ENCODE measurements at places on chromosomes 13 and 19.

DNA sequence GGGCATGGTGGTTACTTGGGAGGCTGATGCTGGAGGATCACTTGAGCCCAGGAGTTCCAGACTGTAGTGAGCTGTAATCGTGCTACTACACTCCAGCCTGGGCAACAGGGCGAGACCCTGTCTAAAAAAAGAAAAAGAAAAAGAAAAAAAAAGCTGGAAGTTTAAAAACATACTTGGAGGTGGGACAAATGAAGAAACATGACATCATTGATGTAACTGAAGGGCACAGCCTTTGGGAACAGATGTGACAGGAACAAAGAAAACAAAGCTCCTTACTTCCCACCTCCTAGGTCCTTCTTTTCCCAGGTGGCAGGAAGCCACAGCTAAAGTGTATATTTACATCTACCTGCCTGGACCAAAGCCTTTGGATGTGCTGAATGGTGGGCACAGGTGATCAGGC lies 1.9 kb downstream of the PEX11G start:
- no peak for DNase-seq

DNA sequence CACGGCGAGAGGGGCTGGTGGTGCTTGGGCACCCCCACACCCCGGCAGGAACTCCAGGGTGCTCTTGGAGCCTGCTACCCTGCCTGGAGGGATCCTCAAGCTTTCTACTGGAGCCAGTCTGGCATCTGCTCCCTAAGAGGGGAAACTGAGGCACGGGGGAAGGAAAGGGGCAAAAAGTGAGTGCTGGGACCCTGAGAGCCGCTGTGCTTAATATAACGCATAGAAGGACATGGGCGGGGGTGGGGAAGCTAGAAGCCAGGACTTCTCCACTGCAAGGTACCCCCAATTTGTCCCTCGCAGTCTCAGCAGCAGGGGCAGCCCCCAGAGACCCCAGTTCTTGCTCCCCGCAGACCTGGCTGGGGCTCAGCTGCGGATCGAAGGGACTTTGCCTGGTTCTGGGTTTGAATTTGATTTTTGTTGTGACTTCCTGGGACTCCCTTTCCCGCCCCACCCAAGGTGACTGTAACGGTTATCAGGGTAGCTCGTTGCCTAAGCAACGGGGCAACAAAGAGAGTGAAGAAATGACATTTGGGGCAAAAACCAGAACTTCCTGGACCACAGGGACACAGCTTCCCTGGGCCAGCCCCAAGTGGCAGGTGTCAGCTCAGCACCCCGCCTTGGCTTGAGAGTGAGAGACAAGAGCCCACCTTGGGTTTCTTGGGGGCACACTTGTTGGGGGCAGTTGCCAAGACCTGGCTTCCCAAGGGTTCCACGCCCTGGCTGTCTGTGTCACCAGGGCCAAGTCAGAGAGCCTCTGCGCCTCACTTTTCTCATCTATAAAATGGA lies 638 bp downstream of the ADGRE5 start:
- no peak for DNase-seq

GRCh38 chr19:1905110-1905862 lies at the start of the genes ADAT3 and SCAMP4:
Gene ADAT3 (plus strand): TSS chr19:1905399. CDS start chr19:1912048, 6,649 bp downstream.
Gene SCAMP4 (plus strand): TSS chr19:1905399. CDS start chr19:1915020, 9,621 bp downstream.
- DNase-seq = peak; percentile 84

- no peak for DNase-seq
Observed at GRCh38 chr19:7262470-7262869, 31.7 kb downstream of the INSR start.

DNA sequence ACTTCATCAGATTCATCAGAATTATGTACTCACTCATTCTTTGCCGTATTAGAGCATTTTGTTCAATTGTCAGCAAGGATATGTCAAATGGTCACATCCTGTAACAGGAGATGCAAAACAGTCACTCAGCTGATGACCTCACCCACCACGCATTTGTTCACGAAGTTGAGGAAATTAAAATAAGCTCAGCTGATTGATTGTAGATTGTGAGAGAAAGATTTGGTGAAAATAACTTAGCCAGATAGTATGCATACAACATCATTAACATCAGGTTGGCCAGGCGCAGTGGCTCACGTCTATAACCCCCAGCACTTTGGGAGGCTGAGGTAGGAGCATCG lies 22.6 kb upstream of the CDC16 start:
- no peak for DNase-seq

- DNase-seq = no peak
Observed at GRCh38 chr13:46637213-46637612, 84.2 kb downstream of the LRCH1 start.

GRCh38 chr19:55694656-55695491 lies 19.8 kb downstream of the EPN1 start:
- DNase-seq = no peak

- DNase-seq = no peak
Observed at GRCh38 chr13:88622362-88622973, 951.3 kb downstream of the SLITRK5 start.

DNA sequence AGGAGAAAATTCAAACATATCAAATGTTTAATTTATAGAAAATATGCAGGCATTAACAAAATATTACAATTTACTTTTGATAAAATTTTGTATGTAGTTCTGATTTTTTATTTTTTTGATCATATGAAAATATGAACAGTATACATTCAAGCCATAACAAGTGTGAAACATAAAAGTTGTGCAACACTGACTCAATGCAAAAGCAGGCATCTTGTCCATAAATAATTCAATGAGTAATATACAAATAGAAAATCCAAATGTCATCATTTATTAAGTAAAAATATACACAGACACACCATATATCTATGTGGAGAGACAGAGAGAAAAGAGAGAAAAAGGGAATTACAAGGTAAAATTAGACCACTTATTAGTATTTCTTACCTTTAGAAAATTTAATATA lies 1183.9 kb downstream of the SLITRK1 start:
- DNase-seq = no peak

DNA sequence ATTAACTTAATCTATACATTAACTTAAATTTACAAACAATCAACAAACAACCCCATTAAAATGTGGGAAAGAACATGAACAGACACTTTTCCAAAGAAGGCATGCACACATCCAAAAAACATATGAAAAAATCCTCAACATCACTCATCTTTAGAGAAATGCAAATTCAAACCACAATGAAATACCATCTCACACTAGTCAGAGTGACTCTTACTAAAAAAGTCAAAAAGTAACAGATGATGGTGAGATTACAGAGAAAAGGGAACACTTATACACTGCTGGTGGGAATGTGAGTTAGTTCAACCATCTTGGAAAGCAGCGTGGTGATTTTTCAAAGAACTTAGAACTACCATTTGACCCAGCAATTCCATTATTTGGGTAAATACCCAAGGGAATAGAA lies 759.2 kb upstream of the SLITRK1 start:
- no peak for DNase-seq

- DNase-seq = no peak
Observed at GRCh38 chr19:18843960-18844359, 12.2 kb downstream of the UPF1 start.

GRCh38 chr13:84605927-84606326 lies 723.7 kb upstream of the SLITRK1 start:
- DNase-seq = no peak

GRCh38 chr13:50299546-50300249 lies 284.5 kb downstream of the KCNRG start:
- no peak for DNase-seq

- DNase-seq = no peak
Observed at GRCh38 chr19:543910-544608, at the start of gene GZMM. Gene GZMM (plus strand): TSS chr19:544053. CDS start chr19:544072, 19 bp downstream.

GRCh38 chr13:98142380-98143156 lies at the start of gene FARP1:
Gene FARP1 (plus strand): TSS chr13:98143094. CDS start chr13:98213243, 70,149 bp downstream.
- DNase-seq = no peak

DNA sequence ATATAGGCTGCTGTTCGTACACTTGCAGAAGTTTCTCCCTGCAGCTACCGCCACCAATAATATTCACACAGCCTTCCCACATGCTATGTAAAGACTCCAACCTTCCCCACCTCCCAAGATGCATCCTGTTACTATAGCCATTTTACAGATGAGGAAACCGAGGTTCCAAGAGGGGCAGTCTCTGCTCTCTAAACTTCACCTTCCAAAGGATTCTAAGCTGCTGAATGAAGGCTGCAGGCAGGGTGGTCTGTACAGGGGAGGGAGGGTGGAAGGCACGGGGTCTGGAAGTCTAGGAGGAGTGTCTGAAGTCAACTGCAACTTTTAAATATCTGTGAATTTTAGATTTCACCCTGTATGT lies 1.9 kb upstream of the NFIC start:
- no peak for DNase-seq

DNA sequence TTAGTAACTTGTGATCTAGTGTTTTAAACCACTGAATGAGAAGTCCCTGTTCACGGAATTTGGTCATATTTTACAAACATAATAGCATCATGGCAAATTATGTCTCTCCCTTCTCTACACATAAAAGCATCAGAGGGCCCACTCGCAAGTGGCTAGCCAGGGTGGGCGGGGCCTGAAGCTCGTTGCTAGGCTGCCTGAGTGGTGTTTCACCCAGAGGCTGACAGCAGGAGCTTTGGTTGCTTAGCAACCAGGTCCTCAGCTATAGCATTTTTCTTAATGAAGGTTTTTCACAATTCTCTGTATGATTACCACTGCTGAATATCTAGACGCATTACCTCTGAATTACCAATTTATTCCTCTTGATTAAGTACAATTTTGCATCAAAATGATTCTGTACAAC lies 126.5 kb downstream of the NALCN start:
- DNase-seq = no peak

DNA sequence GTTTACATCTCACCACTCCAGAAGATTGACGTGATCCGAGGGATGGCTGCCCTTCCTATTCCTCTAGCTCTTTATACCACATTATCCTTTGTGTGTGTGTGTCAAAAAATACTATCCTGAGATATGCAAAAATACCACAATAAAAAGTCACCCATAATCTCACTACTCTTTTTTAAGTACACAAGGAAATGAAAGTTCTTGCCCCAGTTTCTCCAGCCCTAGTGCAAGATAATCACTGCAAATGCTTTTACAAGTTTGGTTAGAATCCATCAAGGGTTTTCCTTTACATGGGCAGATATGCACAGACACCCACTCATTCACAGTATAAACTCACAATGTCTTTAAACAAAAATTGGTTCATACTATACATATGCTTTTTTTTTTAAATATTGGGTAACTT lies 89.3 kb downstream of the DIAPH3 start:
- DNase-seq = no peak

- no peak for DNase-seq
Observed at GRCh38 chr13:112452380-112453206, 76.4 kb downstream of the SPACA7 start.

- DNase-seq = no peak
Observed at GRCh38 chr19:13843104-13843921, 33.6 kb upstream of the NANOS3 start.

DNA sequence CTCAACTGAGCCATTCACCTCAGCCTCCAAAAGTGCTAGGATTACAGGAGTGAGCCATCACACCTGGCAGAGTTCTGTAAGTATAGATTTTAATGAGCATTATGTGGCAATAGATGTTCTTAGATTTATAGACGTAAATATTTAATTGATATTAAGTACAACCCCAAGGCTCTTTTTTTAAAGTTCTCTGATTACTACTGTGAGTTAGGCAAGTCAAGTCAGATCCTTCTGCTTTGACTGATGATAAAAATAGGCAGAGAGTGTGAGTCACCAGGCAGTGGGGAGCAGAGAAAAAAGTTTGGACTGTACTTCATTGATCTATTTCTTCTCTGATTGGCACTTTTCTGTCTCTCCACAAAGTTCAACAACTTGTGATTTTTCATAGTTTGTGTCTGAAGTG lies 1379.9 kb downstream of the UQCRFS1 start:
- no peak for DNase-seq

DNA sequence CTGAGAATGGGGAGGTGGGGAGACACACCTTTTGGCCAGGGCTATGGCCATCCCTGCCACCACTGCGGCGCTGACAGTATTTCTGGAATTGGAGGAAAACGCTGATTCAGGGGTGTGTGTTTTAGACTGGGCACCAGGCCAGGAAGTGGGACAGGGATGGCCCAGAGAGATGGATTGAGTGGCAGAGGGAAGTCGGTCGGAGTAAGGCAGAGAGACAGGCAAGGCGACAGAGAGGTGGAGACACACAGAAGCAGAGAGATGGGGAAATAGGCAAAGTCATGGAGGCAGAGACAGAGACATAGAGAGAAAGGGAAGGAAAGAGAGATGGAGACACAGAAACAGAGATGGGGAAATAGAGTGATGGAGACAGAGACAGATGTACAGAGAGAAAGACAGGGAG lies 4.1 kb upstream of the C19orf81 start:
- no peak for DNase-seq

GRCh38 chr19:53254411-53255341 lies at the start of gene ZNF677:
Gene ZNF677 (minus strand): TSS chr19:53254873. CDS start chr19:53251550, 3,323 bp downstream.
- peak; percentile 32 for DNase-seq

DNA sequence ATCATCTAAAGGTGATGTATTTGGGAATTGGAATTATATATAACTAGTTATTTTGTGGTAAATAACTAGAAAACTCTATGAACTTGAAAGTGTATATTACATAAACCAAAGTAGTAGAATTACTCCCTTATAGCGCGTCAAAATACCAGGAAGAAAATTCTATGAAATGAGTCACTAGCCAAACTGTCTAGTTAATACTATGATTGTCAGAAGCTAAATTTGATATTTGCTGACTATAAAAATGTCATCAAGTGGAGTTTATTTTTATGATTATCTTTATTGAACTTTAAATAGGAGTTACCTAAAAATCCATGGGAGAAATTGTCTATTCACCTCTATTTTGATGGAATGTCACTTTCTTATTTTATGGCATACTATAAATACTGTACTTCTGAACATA lies 100.6 kb downstream of the RNF17 start:
- DNase-seq = no peak

- no peak for DNase-seq
Observed at GRCh38 chr13:49240017-49240416, 7.7 kb upstream of the CDADC1 start.

GRCh38 chr13:53351021-53351420 lies 322.4 kb downstream of the OLFM4 start:
- DNase-seq = no peak

DNA sequence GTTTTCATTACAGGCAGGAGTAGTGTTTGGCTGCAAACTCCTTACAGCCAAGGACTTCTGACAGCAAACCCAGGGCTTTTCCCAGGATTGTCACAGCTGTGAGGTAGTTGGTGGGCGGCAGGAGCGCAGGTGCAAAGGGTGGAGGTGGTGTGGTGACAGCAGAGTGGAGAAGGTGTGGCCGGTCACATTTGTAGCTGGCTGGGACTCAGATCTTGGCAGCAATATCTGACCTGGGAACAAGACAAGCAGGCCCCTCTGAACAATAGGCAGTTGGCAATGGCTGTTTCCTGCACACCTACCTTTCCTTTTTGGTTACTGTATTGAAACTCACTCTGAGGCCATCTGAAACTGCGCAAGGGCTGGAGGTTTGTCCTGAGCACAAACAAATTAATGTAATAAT lies 327.3 kb downstream of the COG6 start:
- no peak for DNase-seq

GRCh38 chr13:99129050-99129449 lies 71.6 kb upstream of the UBAC2 start:
- no peak for DNase-seq

All from Panc1 (cell line).